Globus pallidus (tissue), 1 donor: ENCODE measurements at places on chromosomes 5 and 9.

DNA sequence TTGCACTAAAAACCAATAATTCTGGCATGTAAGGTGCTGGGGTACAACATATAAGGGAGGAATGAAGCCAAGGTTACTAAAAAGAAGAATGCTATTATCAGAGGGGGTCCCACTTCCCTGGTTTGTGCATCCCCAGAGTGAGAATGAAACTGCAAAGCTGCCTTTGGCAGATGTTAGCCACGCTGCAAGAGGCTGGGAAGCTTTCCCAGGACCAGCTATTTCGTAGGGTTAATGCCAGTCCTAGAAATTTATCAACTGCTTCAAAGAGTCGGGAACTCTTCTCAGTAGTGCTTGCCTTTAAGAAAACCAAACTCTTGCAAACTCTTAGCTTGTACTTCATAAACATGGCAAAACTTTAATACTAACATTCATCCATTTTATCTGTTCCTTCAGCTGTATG lies 87.5 kb upstream of the NR5A1 start:
- DNase-seq: no peak

DNA sequence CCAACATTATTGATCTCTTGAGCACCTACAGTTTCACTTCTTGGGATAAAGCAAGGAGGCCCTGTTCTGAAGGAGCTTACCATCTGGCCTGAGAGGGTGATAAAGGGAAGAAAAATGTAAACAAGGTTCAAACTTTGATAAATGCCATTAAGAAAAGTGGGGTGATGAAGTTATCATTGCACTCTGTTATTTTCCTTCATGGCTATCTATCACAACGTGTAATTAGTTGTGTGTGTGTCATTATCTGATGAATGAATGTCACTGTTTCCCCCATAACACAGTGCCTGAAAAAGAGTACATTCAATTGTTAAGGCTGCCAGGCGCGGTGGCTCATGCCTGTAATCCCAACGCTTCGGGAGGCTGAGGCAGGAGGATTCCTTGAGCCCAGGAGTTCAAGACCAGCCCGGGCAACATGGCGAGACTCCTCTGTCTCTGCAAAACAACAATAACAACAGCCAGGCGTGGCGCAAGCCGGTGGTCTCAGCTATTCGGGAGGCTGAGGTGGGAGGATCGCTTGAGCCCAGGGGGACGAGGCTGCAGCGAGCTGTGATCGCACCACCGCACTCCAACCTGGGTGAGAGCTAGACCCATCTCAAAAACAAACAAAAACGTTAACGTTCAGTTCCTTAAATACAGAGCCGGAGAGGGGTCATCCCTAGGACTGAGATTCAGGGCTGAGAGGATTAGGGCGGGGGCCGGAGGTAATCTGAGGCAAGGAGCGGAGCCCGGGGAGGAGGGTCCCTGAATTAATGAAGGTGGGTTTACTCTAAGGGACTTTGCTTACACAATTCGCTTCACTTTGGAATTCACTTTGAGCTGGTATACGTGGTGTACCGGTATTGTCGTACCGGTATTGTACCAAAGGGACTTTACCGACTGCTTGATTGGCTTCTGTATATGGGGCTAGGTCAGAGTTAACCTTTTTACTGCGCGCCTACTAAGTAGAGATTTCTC lies 917 bp downstream of the NHP2 start:
- no peak for DNase-seq

GRCh38 chr5:135155616-135156214 lies 121.7 kb upstream of the PITX1 start:
- no peak for DNase-seq

- DNase-seq: no peak
Measured at GRCh38 chr5:5979377-5979760, 399.0 kb downstream of the MED10 start.

- no peak for DNase-seq
Measured at GRCh38 chr5:133400831-133401351, 211.4 kb downstream of the FSTL4 start.

DNA sequence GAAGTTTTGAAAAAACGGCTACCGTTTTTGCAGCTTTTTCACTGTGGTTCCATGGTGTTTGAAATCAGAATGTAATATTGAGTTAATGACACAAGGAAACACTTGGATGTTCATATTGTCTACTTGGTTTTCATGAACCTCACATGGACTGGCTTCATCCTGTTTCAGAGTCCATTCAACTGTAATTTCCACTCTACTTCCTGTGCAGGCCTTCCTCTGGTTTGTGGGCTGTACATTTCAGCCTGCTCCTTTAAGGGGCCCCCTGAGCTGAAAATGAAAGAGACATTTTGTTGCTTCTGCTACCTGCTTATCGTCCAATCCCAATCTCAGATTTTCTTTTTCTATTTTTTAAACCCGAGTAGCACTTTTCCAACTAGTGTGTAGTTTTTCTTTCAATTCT lies 41.8 kb upstream of the CDKN2B start:
- DNase-seq: no peak

DNA sequence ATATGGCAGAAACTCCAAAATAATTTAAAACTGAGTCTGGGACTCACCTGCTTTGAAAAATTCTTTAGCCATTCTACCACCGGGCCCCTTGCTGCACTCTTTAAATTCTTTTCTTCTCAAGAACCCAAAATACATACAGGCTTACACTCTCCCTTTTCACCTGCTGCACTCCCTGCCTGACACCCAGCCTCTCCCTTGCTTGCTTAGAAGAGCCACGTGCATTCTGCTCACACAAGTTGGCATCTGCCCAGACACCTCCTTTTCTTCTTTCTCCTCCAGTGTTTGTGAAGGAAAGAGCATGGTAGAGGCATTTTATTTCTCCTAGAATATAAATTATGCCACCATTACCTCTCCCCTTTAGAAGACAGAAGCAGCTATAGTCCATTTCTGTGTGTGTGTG lies 39.0 kb upstream of the AOPEP start:
- no peak for DNase-seq

DNA sequence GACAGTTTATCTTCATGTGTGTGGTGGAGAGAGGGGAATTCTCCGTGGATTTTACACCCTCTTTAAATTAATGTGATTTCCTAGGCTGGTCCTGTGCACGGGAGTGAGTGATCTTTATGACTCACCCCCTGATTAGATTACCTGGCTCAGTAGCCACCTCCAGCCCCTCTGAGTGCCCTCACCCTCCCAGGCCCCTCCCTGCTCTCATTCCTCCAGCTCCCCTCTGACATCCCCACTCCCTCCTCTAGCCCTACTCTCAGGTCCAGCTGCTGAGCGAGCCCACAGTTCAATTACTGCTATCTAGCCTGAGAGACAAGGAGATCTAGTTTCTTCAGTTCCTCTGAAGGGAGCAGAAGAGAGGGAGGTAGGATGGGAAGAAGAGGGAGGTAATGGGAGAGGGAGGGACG lies 61.8 kb upstream of the ARAP3 start:
- no peak for DNase-seq

DNA sequence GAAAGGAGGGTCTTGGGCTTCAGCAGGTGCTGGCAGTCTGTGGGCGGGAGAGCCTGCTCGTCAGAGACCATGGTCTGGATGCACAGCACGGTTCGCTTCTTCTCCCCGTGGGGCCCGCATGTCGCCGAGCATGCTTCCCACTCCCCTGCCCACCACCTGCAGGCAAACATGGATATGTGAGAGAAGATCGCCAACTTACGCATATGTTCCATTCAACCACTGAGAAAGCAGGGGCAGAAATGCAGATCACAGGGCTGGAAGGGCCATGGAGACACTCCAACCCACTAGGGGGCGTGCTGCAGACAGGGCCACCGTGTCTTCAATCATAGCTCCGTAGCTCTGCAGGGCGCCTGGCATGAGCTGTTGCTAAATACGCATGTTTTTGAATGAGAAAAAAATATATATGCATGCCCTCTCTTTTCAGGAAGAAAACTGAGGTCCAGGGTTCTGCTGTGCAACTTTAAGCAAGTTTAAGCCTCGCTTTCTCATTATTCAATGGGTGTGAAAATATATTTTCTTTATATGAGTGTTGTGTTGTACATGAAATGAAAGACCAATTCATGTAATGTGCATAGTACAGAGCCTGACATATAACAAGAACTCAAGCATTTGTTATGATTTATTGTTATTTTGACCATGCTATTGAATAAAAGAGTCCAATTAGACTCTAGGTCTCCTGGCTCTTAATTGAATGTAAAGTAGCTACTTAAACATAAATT lies 148.0 kb downstream of the TARS1 start:
- no peak for DNase-seq
